ENCODE measurements at places on chromosomes 7 and 10. TPM values are rescaled to one million over a fixed set of nuclear protein-coding genes. Genes with fewer than 3 reads are reported as not detected.

The DKK1 gene
- 2.3 TPM for total RNA-seq

The CYP2C18 gene
- not detected for total RNA-seq

The LRGUK gene
- total RNA-seq: 0.13 TPM

The ANKRD22 gene
- total RNA-seq: not detected

The WBP1L gene
- total RNA-seq: 147 TPM

The KMT2C gene
- total RNA-seq: 71.3 TPM

The ACTL6B gene
- total RNA-seq: not detected

The LRMDA gene
- total RNA-seq: 34.9 TPM

The INSIG1 gene
- total RNA-seq: 63.5 TPM

The RHOBTB1 gene
- total RNA-seq: 39.2 TPM

The WEE2 gene
- not detected for total RNA-seq

The PCLO gene
- 5.0 TPM for total RNA-seq

The GSTO2 gene
- total RNA-seq: 0.75 TPM

The TUBB8 gene
- total RNA-seq: not detected

The BAMBI gene
- total RNA-seq: 8.0 TPM

The GIMAP4 gene
- total RNA-seq: 35.3 TPM

The C10orf67 gene
- total RNA-seq: not detected

The ACHE gene
- 3.9 TPM for total RNA-seq

The NYAP1 gene
- total RNA-seq: 2.1 TPM

The PPP1R17 gene
- total RNA-seq: not detected

The HMX3 gene
- total RNA-seq: not detected

The OTUD1 gene
- total RNA-seq: 10.7 TPM

The NOS3 gene
- 3.7 TPM for total RNA-seq

The MOGAT3 gene
- total RNA-seq: not detected

The EGR2 gene
- total RNA-seq: 1.7 TPM

The FAM24B gene
- not detected for total RNA-seq

The SMURF1 gene
- 19.1 TPM for total RNA-seq

The MINDY4 gene
- 23.7 TPM for total RNA-seq

The RPA3 gene
- total RNA-seq: 22.0 TPM

The CLCN1 gene
- total RNA-seq: not detected

The HKDC1 gene
- not detected for total RNA-seq

The SFMBT2 gene
- total RNA-seq: 15.4 TPM

The HABP2 gene
- total RNA-seq: not detected

Measured in esophagus muscularis mucosa (tissue), 4 donors.